Stimulated activated CD4-positive, alpha-beta T cell treated with anti-CD3 and anti-CD28 coated beads, Interleukin-2, amount 100 ng/mL, for 48 hours (primary cell): ENCODE measurements at places on chromosomes 7 and 10.

- DNase-seq, result no peak
These were observed 99.0 kb upstream of the GATA3 start for GRCh38 chr10:7955446-7955845.

DNA sequence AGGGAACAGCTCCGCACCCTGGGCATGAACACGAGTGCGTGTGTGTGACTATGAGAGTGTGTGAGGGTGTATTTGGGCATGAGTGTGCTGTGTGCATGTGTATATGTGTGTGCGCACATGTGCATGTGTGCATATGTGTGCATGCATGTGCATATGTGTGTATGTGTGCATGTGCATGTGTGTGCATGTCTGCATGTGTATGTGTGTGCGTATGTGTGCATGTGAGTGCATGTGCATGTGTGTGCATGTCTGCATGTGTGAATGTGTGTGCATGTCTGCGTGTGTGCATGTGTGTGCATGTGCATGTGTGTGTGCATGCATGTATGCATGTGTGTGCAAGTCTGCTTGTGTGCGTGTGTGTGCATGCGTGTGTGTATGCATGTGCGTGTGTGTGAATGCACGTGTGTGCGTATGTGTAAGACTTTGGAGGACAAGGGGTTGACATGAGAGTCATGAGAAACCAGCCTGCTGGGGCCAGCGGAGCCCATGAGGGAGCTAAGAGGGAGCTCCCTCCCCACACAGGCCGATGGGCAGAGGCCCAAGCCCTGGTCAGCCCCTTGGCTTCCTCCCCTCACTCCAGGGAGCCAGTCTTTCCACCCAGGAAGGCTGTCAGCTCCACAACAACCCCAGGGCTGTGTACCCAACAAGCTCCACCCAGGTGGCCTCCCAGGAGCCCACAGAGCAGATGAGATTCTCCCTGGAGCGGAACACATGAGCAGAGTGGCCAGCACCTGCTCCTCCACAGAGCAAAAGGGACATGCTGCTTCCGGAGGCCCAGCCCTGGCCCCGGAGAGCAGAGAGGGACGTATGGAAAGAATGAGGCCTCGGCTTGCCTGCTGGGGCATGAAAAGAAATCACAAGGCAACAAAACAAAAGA, 142.5 kb upstream of the PPP2R2D start:
- DNase-seq, result no peak

GRCh38 chr10:10785627-10786026, 232.0 kb upstream of the CELF2 start:
- no peak for DNase-seq

DNA sequence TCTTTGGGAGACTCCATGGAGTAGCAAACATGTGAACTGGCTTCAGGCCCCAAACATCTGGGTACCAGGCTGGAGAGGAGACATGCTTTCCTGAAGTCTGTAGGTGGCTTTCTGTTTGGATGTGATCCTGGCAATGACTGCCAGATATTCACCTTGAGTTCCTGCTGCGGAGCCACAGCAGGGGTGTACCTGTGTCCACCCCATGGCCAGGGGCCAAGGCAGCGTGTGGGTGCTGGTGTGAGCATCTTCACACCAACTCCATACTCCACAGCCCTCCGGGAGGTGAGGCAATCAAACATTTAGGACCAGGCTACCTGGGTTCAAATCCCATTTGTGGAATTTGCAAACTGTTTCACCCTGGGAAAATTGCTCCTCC, 113.0 kb downstream of the ADCY1 start:
- DNase-seq, result no peak

DNA sequence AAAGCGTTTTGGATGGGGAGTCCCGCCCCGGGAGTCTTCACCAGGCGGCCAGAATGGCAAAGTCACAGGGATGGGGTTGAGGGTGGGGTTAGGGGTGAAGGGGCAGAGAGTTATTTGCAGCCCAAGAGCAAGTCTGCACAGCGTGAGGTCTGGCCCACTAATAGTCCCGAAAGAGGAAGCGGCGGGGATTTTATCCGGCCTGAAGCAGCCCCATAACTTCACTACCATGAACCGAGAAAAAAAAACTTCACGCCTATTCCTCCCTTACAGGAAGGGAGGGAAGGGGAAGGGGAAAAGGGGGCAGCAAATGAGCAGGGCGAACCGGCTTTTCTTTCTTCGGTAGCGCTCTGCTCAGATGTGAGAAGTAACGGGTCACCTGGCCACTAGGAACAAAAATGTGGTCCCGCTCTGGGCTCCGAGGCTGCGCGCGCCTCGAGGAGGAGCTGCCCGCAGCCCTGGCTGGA, 712 bp downstream of the ITPRIP start:
- no peak for DNase-seq

- no peak for DNase-seq
These were observed 2.6 kb upstream of the KAT6B start for GRCh38 chr10:74823791-74824183.

GRCh38 chr7:5667391-5667790, 114.1 kb downstream of the RNF216 start:
- DNase-seq, result no peak

DNA sequence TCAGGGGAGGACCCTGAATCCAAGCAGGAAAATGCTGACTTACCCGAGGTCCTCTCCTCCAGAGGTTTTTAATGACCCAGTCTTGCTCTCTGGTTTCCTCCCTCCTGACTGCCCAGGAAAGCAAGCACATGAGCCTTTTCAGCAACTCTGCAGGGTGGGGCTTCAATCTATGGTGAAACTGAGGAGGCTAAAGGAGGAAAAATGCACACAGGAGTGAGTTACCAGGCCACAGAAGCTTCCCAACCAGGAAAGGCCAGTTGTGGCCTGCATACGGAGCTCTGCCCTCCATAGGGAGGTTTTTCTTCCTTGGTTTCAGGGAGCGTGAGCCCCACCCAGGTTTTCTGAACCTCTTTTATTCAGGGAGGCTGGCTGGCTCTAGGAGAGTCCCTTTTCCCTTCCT, 14.1 kb upstream of the DLG5 start:
- DNase-seq, result no peak
